ENCODE measurements at places on chromosomes 1 and 21.

GRCh38 chr1:182927693-182928433, 25.1 kb downstream of the SHCBP1L start:
- no peak for DNase-seq

GRCh38 chr1:207429963-207430362, 24.2 kb upstream of the CR2 start:
- DNase-seq = no peak

- no peak for DNase-seq
Observed at GRCh38 chr1:25616987-25617624, 515 bp downstream of the MAN1C1 start.

- no peak for DNase-seq
Observed at GRCh38 chr1:25543005-25543424, 391 bp upstream of the LDLRAP1 start.

DNA sequence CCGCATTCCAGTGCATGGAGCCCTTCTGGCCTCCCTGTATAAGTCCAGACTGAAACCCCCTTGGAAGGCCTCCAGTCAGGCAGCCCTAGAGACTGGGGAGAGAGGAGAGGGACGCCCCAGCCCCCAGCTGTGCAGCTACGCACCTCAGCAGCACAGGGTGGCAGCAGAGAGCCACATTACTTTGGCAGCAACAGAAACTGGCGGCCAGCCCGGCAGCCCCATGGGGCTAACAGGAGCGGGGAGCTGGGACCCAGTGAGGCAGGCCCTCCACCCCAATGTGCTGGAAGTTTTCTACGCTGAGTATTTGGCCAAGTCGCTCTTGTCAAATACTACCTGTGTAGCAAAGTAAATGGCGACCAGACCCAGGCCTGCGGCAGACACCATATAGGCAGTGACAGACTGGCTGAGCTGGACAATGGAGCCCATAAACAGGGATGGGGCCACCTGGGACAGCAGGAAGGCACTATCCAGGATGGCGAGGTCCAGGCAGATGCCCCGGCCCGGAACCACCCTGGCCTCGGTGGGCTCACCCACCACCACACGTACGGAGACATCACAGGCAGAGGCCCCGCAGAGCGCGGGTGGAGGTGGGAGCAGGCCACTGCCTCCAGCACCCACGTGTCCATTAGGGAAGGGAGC, 21.2 kb downstream of the SLC45A3 start:
- DNase-seq = no peak

DNA sequence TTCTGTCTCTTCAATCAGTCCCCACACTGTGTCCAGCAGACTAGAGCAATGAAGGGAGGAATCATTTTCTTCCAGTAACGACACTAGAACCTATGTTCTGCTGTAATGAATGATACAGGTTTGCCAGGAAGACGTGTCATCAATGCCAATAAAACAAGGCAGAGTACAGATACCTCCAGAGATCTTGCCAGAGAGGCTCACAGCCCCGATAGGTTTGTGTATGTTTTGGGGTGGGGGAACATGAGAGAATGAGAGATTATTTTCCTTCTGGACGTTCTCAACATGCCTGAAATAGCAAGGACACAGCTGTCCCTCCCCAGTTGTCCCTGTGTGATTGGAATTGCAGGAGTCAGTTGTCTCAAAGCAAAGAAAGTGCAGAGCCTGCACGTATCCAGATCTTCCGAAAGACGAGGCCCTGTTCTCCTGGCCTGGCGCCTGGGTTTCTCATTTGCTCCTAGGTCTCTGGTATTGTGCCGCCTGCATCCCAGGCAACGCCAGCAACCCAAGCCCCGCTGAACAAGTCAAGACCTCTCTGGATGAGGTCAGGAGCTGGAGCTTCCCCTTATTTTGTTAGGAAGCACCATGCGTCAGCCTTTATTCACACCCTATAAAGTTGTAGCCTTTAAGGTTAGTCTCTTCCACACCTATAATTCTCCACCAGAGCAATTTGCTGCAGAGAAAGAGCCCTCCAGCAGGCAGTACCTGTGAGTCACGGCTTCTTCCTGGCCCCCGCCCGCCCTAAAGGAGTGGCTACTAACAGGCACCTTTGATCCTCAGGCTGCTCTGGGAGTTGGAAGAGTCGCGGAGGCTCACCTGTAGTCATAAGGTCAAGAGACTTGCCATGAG, 130.5 kb downstream of the TOMM20 start:
- DNase-seq = no peak

- no peak for DNase-seq
Observed at GRCh38 chr1:179958359-179958758, 3.7 kb downstream of the CEP350 start.

- no peak for DNase-seq
Observed at GRCh38 chr1:208500375-208500774, 256.2 kb upstream of the PLXNA2 start.

DNA sequence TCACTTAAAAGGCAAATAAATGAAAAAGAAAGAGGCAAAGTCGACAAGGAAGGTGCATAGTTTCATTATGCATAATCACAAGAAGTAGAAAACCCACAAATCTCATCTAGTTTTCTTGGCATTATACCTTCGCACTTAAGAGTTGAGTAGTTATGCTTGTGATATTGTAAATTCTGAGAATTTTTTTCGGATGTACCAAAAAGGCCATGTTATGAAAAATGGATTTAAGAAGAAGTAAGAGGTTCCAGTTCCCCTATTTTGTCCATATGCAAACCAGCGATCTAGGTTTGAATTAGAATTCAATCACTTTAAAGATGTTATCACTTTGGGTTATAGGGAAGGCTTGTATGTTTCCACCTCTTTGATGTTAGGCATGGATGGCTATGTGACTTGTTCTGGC, 7.9 kb upstream of the ERICH3 start:
- DNase-seq = no peak

DNA sequence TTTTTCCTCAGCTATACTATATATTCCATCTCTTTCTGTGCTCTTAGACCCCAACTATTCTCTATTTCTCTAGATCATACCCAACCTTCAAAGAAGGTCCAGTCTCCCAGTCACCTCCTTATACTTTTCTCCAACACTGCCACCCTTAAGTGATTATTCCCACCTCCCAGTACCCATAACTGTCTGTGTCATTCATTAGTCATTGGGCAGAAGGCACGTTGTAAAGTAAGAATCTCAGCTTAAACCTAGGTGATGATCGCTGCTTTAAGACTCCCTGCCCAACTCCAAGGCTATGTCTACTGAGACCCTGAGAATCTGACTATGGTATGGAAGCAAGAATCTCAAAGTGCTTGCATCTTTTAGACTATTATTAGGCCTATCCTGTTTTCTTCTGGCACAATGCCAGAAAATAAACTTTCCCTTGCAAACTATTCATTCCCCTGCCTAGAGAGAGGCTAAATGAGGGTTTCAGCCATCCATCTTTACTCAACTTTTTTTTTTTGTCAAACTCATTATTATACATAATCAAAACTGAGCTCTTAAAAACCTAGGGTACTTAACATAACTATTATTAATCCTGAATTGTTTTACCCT, 174.3 kb upstream of the DPT start:
- no peak for DNase-seq

All from HS-5 (cell line).